Right atrium auricular region (tissue), 2 donors: ENCODE measurements at places on chromosomes 13 and 19. TPM values are rescaled to one million over a fixed set of nuclear protein-coding genes. Genes with fewer than 3 reads are reported as not detected.

GRCh38 chr19:6325614-6326013 lies 7.8 kb downstream of the ACER1 start:
- DNase-seq = no peak
- H3K27ac ChIP-seq = no peak overlapping the region
- no peak overlapping the region for H3K4me3 ChIP-seq
- H3K36me3 ChIP-seq = no peaks in the 10 kb centered on the region

Gene ATP8B3
- total RNA-seq = 0.74 TPM

DNA sequence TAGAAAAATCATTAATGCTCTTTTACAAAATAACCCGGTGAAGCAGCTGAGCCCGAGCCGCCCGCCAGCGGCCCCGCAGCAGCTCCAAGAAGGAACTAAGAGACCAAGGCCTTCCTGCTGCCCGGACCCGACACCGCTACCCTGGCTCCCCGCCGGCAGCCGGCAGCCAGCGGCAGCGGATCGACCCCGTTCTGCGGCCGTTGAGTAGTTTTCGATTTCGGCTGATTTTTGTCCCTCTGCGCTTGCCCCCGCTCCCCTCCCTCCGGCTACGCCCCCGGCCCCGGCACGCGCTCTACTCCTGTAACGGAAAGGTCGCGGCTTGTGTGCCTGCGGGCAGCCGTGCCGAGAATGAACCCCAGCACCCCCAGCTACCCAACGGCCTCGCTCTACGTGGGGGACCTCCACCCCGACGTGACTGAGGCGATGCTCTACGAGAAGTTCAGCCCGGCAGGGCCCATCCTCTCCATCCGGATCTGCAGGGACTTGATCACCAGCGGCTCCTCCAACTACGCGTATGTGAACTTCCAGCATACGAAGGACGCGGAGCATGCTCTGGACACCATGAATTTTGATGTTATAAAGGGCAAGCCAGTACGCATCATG lies at the start of gene PABPC3:
Gene PABPC3 (plus strand): TSS at position 286 of the 603 bp plus-strand sequence. CDS start 63 bp downstream, at position 349.
- H3K4me1 ChIP-seq = no peaks in the 10 kb centered on the region
- H3K27me3 ChIP-seq = peaks cover 5% of the 10 kb centered on the region
- no peak within 1 kb of the TSS for H3K4me3 ChIP-seq
- H3K27ac ChIP-seq = no peak within 1 kb of the TSS
- DNase-seq = no peak

DNA sequence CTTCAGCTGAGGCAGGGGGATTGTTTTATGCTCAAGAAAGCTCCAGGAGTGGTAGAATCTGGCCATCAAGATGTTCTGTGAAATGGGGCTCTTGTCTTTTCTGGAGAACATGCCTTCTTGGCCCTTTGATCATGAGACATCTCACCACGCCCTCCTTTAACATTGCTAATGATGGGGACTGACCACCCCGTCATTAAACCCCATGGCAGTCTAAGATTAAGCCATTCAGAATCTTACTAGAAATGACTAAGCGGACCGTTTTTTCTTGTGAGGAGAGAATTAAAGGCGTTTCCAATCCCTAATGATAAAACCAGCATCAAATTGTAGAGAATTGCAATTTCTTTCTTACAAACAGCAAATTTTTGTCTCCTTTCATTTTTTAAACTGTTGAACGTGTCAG lies 89.4 kb downstream of the COL4A2 start:
- no peak for DNase-seq
- H3K36me3 ChIP-seq = no peaks in the 10 kb centered on the region
- H3K4me3 ChIP-seq = no peak overlapping the region
- no peaks in the 10 kb centered on the region for H3K27me3 ChIP-seq
- H3K27ac ChIP-seq = peak overlapping the region; percentile 83
- H3K4me1 ChIP-seq = no peaks in the 10 kb centered on the region

DNA sequence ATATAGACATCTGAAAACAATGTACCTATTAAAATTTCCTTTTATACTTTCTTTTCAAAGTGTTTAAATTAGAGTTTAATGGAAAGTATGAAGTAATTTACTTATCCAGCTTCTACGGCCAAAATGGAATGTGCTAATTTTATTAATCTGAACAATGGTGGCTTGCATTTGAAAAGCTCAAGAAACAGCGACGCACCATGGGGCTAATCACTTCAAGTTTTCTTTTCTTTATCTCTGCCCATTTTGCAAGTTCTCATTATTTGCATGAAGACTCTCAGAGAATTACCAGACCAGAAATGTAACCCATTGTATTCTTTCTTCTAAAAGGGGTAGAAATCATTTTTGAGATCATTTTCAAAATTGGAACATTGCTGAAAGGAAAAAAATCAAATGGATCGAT lies 204.0 kb upstream of the STARD13 start:
- H3K27me3 ChIP-seq = no peaks in the 10 kb centered on the region
- no peaks in the 10 kb centered on the region for H3K36me3 ChIP-seq
- H3K4me1 ChIP-seq = no peaks in the 10 kb centered on the region
- no peak overlapping the region for H3K27ac ChIP-seq
- H3K4me3 ChIP-seq = no peak overlapping the region
- no peak for DNase-seq

DNA sequence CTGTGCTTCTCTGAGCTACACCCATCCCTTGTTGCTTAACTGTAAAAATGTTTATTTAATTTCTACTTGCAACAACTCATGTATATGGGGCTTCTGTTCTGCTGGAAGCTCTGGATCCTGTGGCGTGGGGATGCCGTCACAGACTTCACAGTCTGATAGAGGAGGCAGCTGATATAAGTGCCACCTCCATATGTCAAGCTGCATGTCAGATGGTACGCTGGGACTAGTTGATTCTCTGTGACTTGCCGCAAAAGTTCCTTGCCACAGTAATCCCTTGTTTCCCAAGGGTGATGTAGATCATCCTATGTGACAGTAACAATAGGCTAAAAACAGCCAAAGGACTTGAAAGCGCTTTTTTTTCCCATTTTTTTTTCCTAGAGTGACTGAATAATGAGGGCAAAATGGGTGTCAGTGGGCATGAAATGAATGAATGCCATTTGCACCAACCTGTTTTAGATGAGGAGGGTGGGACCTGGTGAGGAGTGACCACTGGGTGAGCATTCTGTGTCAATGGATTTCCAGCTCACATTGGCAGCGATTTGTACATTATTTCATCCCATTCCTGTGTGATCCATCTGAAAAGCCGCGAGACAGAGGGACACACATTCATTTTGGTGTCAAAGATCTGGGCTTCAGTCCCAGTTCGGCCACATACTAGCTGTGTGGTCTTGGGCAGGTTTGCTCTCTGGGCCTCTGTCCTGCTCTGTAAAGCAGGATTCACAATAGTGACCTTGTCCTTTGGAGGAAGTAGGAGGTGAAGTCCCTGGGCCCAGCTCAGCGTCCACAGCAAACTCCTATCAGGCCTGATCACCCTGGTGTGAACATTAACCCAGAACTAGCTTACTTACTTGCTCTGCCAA lies 88.9 kb upstream of the RNF113B start:
- no peaks in the 10 kb centered on the region for H3K4me1 ChIP-seq
- no peaks in the 10 kb centered on the region for H3K27me3 ChIP-seq

DNA sequence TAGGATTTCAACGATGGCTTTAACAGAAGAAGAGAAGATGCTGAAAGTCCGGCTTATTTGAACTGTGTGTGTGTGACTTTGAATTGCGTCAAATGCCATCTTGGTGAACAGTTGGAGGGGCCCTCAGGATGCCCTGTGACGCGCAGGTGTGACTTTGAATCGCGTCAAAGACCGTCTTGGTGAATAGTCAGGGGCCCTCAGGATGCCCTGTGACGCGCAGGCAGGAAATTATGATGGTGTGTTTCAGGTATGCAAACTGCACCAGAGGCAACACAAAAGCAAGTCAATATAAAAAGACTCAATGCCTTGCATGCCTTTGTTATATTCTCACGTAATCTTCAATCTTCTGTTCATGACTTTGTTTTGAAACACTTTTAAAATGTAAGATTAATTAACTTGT lies 29.2 kb downstream of the ATP11A start:
- no peaks in the 10 kb centered on the region for H3K27me3 ChIP-seq
- H3K4me3 ChIP-seq = no peak overlapping the region
- H3K27ac ChIP-seq = no peak overlapping the region
- no peaks in the 10 kb centered on the region for H3K4me1 ChIP-seq
- H3K36me3 ChIP-seq = no peaks in the 10 kb centered on the region

Gene IGSF23
- not detected for total RNA-seq

- no peaks in the 10 kb centered on the region for H3K36me3 ChIP-seq
- H3K27ac ChIP-seq = no peak overlapping the region
- H3K4me3 ChIP-seq = no peak overlapping the region
Measured at GRCh38 chr19:46181388-46181779, 33.3 kb downstream of the IGFL2 start.

DNA sequence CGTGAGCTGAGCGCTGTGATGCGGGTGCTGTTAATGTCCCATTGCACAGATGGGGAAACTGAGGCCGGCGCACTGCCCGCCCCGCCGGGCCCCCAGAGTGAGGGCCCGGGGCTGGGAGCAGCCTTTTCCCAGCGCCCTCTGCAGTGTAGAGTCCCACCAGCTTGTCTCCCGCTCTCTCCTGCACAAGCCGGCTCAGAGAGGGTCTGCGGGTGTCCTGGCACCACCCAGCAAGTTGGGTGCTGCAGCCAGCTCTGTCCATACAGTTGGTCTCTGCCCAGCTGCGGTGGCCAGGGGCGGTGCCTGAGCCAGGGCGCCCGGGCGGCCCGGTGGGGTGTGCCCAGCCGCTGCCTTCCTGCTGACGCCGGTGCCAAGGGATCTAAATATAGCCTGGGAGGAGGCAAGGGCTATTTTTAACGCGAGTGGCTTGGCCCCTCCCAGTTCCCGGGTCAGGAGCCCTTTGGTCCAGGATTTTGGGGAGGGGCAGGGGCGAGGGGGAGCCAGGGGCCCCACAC lies 19.3 kb downstream of the GADD45B start:
- H3K27me3 ChIP-seq = no peaks in the 10 kb centered on the region
- no peaks in the 10 kb centered on the region for H3K36me3 ChIP-seq
- DNase-seq = peak; percentile 88
- H3K4me1 ChIP-seq = peaks cover 45% of the 10 kb centered on the region
- peak overlapping the region; percentile 63 for H3K4me3 ChIP-seq

- H3K4me1 ChIP-seq = no peaks in the 10 kb centered on the region
- DNase-seq = peak; percentile 46
- H3K4me3 ChIP-seq = no peak overlapping the region
- no peaks in the 10 kb centered on the region for H3K27me3 ChIP-seq
- no peak overlapping the region for H3K27ac ChIP-seq
- no peaks in the 10 kb centered on the region for H3K36me3 ChIP-seq
Measured at GRCh38 chr13:111049791-111050538, 65.1 kb upstream of the ARHGEF7 start.

DNA sequence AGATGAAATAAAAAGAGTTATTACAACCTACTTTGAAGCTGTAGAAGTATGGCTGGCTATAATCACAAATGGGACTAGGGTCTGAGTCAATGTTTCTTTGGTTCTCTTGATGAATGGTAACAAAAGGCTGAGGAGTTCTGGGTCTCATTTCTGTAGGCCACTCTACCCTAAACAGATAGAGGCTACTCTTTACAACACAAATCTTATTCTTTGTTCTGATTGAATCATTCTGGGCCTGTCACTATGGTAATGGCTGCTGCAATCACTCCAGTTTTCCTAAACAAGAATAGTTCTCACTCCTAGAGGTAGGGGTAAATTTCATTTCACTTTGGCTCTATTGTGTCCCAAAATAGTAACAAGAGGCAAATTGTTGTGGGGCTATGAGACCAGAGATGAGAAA lies 1714.3 kb upstream of the PCDH20 start:
- H3K27me3 ChIP-seq = no peaks in the 10 kb centered on the region
- no peaks in the 10 kb centered on the region for H3K36me3 ChIP-seq
- DNase-seq = no peak
- H3K4me1 ChIP-seq = no peaks in the 10 kb centered on the region
- no peak overlapping the region for H3K4me3 ChIP-seq

DNA sequence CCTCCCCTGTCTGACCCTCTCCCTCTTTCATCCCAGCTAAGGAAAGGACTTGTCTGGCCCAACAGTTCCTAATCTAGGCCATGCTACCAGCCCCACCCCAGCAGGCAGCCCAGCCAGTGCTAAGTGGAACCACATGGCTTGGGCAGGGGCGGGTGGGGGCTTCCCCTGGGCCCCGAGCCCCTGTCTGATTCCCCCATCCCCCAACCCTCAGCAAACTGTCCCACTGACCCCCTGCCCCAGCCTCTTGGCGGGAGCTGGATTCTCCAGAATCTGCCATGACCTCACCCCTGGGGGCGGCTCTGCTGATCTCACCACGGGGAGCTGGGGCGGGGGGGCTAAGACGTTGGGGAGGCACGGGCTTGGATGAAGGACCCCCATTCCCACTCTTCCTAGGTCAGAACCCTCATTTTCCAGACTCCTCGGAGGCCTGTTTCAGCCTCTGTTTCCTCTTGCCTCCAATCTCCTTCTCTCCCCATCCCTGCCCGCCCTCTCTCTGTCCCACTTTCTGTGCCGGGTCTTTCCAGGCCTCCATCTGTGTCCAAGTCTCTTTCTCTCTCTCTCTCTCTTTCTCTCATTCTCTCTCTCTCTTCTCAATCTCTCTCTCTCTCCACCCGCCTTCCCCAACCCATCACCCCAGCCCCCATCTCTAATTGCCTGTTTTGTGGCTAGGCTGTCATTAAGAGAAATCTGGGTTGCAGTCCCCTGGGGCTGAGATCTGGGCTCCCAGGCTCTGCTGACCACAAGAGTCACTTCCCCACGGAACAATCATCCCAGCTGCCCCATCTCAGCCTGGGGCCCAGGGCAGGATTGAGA lies 2.7 kb downstream of the COL5A3 start:
- no peaks in the 10 kb centered on the region for H3K4me1 ChIP-seq
- peaks cover 5% of the 10 kb centered on the region for H3K36me3 ChIP-seq
- no peaks in the 10 kb centered on the region for H3K27me3 ChIP-seq
- H3K4me3 ChIP-seq = peak overlapping the region; percentile 58

DNA sequence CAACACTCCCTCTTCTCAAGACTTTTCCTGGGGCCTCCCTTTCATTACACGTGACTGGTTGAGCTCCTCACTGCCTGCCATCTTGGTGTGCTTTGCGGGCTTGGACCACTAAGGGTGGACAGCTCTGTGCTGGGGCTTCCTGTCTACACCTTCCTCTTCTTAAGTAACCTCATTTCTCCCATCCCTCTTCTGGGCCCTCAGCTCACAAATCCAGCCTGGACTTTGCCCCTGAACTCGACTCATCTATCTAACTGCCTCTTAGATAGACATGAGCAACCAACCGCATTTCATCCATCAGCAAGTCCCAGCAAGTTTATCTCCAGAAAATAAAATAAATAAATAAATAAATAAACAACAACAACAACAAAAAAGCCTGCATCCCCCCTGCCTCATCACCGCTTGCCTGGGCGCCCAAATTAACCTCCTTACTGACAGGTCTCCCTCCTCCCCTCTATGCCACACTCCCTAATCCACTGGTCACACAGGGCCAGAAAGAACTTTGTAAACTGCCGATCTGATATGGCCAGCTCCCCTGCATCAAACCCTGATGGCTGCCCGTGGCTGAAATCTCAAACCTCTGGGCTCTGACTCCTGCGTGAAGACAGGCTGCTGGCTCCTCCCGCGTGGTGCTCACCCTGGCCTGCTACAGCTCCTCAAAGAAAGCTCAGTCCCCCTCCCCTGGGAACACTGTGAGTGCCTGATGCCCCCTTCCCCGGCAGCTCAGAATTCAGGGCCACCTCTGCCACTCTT lies 7.8 kb downstream of the ISOC2 start:
- H3K36me3 ChIP-seq = no peaks in the 10 kb centered on the region
- no peak for DNase-seq
- H3K4me3 ChIP-seq = no peak overlapping the region

GRCh38 chr19:33481863-33482262 lies 39.7 kb downstream of the PEPD start:
- H3K4me1 ChIP-seq = peaks cover 4% of the 10 kb centered on the region
- no peak overlapping the region for H3K27ac ChIP-seq
- DNase-seq = no peak
- no peaks in the 10 kb centered on the region for H3K27me3 ChIP-seq
- H3K36me3 ChIP-seq = peaks cover 10% of the 10 kb centered on the region

GRCh38 chr13:51781246-51782022 lies 22.5 kb downstream of the DHRS12 start:
- H3K27ac ChIP-seq = no peak overlapping the region
- no peak for DNase-seq
- H3K4me1 ChIP-seq = peaks cover 11% of the 10 kb centered on the region
- H3K36me3 ChIP-seq = no peaks in the 10 kb centered on the region

Gene CEACAM7
- not detected for total RNA-seq
